ENCODE measurements at places on chromosomes 4 and X.

GRCh38 chrX:54748626-54749025 lies 49.4 kb downstream of the ITIH6 start:
- DNase-seq = no peak

- DNase-seq = no peak
Measured at GRCh38 chrX:68684291-68684918, 36.9 kb downstream of the STARD8 start.

DNA sequence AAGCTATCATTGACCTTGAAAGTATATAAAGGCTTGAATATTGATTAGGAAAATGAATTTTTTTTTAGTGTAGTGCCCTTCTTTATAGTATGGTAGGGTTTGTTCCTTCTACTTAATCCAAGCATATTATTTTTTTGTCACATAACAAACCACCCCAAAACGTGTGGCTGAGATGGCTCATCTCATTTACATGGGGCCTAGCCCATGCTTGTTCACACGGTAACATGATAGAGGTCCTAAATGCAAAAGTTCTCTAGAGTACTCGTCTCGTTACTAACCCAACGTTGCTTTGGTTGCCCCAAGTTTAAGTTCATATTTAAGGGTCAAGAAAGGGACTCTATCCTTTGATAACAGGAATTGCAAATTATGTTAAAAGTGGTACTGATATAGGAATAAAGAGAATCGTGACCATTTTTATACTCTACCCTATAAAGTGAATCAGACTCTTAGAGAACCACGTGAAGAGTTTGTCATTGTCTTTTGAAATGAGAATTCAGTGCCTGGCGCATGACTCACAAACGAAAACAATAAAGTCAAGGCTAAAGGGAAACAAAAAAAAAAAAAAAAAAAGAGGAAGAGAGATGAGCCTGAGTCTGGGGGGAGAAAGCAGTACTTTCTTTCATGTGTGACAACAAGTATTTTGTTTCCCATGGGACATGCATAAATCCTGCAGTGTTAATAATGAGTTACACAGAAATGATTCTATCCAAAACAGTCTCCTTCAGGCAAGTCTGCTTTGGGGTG lies 402.8 kb upstream of the NWD2 start:
- no peak for DNase-seq

DNA sequence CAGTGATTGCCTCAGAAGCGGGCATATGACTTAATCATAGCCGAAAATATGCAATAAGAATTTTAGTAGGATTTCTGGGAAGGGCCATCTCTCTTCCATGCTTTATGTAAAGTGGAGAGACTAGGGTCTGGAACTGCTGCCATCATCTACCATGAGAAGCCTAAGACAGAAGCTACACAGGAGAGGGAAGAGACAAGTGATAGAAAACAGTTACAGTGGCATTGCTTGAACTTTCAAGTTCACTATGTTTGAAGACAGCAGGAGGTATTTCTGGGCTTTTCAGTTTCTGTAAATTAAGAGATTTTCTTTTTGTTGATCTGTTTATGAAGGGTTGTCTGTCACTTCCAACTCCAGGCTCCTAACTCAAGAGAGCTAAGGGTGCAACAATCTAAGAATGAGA lies 62.5 kb downstream of the ZNF330 start:
- DNase-seq = no peak

GRCh38 chr4:88130544-88131305 lies 27.7 kb downstream of the ABCG2 start:
- no peak for DNase-seq

GRCh38 chr4:81632581-81633299 lies 161.0 kb upstream of the RASGEF1B start:
- no peak for DNase-seq

All from stimulated activated CD4-positive, alpha-beta T cell treated with anti-CD3 and anti-CD28 coated beads, Interleukin-1b, Interleukin-23, amount 100 ng/mL, for 1 hour (primary cell).